ENCODE measurements at places on chromosomes 3 and 15. TPM values are rescaled to one million over a fixed set of nuclear protein-coding genes. Genes with fewer than 3 reads are reported as not detected.

C3orf33 gene
- 5.3 TPM for total RNA-seq

DNA sequence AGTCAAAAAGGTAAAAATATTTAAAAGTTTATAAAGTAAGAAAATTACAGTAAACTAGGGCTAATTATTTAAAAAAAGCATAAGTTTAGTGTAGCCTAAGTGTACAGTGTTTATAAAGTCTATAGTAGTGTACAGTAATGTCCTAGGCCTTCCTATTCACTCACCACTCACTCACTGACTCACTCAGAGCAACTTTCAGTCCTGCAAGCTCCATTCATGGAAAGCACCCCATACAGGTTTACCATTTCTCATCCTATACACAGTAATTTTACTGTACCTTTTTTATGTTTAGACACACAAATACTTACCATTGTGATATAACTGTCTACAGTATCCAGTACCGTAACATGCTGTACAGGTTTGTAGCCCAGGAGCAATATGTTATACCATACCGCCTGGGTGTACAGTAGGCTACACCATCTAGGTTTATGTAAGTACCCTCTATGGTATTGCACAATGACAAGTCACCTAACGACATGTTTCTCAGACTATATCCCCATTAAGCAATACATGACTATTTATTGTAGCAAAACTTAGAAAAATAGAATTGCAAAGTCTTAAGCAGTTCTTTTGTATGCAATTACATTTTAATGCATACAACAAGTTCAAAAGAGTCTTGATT is 19.5 kb downstream of the AVEN start:
- no peak for DNase-seq

GRCh38 chr15:67137319-67137718 is 71.9 kb downstream of the SMAD3 start:
- DNase-seq, result no peak

SEC11A gene
- 90.2 TPM for total RNA-seq

DNA sequence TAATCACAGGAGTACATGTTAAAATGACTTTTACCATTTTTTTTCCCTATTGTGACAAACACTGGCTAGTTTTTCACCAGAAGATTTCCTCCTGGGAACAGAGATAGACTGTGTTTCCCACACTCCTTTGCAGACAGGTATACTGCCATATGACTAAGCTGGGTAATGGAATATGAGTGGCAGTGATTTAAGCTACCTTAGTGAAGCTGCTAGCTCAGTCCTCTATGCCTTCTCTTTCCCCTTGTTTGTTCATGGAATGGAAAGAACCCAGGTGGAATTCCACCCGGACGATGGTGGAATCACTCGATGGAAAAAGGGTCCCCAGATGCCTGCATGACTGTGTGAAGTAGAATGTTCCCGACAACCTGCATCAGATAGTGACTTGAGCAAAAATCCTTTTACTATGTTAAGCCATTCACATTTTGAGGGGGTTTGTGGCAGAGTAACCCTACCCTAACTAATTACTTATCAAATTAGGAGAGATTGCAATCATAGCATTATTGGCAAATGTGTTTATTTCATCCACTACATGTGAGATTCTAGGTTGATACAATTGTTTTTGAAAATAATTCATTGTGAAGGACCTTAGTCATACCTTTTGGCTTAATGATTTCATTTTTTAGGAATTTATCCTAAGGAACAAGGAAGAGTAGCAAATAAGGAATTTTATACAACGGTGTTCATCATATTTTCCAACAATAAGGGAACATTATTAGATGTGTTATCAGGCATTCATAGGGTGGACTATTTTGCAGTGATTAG is 16.5 kb downstream of the THSD4 start:
- DNase-seq, result no peak

GRCh38 chr3:52481819-52482521 is 13.2 kb upstream of the STAB1 start:
- DNase-seq, result no peak

GOLGA6A gene
- not detected for total RNA-seq

DNA sequence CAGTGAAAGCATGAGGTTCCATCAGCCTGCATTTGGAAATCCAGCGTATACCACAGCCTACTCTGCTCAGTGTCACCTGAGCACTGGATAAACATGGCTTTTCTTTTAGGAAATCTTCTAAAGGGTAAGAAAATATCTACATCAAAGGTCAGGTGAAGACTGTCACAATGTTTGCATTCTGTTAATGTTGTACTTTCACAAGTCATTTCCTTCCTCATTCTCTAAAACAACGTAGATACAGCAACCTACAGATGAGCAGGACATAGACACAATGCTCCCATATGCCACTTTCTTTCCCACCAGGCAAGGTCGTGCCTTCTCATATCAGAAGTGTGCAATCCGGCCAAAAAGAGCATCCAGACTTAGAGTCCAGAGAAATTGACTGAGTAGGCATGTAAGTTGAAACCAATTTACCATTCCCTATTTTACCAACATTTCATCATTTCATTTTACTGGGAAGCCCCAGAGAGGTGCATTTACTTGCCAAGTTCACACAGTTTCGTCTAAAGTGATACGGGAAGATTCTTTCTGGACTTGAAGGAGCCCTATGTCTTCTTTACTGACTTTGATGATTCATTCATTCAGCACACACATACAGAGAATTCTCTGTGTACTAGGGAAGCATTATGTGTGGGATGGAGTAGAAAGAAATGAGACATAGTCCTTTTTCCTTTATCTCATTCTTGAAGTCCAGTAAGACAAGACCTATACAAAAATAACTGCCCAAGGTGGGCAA is 30.6 kb upstream of the LPP start:
- no peak for DNase-seq

- no peak for DNase-seq
Measured at GRCh38 chr3:183381673-183382072, 46.7 kb downstream of the MCF2L2 start.

DNA sequence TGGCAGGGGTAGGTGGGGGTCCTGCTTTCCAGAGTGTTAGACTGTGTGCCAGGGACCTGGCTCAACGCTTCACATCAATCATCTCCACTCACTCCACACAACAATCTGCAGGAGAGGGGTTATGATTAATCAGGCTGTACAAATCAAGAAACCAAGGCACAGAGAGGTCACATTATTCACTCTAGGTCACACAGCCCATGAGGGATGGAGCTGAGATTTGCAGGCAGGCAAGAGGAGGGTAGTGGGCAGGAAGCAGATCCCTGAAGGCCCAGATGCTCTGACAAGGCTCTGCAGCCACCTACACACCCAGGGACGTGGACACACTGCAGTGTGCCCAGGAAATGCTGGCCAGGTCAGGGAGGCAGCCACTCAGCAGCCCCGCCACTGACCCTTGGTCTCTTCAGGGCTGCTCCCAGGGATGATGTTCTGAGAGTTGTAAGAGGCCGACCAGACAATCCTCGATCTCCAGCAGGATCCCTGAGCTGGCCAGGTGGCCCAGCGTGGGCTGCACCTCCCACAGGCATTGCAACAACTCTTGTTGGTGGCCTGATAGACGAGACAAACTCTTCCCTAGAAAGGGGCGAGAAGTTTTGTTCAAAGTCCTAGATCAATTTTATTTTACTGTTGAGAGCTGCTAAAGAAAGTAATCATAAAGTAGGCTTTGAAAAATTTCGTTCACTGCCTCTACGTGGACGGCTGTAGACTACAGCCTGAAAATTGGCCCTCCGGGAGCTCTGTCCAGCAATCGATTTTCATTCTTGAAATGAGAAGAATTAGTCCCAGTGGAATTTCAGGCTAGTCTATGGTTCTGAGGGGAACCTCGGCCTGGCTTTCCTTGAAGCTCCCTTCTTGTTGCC is 4.2 kb upstream of the SLC6A6 start:
- no peak for DNase-seq

GRCh38 chr3:29512641-29513040 is 231.8 kb downstream of the RBMS3 start:
- DNase-seq, result no peak

- no peak for DNase-seq
Measured at GRCh38 chr15:56871867-56872266, 46.6 kb upstream of the TCF12 start.

DNA sequence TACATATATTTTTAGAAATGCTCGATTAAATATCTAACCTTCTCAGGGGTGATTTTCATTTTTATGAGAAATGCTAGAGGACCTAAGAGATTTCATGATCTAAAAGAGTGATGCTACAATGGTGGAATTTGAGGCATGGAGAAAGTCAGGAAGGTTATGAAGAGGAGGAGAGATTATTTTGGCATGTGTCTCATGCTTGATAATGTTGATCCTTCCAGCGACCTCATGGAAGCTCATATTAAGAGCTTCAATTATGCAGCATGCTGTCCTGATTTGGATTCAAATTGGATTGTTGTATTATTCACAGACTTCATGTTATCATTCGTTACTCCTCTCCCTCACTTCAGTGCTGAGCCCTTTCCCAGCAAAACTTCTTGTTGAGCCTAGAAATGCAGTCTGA is 112.5 kb downstream of the RAP2B start:
- DNase-seq, result no peak

PLSCR2 gene
- not detected for total RNA-seq

DNA sequence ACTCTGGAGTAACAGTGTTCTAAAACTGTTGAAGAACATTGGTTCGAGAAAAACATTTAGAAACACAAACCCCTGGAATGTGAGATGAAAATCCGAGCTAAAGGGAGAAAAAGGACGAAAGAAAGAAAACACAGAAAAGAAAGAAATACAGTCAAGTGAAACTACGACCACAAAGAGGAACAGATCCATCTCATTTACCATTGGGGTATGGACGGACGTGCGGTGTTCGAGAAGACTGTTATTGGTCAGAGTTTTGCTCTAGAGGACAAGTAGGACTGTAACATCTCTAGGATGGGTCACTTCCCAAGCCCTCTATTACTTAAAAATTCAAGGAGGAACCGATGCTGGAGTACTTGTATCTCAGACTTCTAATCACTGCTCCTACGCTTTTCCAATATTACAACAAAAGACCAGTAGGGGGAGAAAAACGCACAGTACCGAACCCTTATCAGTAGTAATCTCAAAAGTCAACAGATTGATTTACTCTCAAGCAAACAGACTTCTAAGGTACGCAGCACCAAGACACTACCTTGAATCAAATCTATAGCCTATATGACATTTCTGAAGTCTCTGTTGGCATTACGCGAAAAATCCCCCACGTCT is 1.1 kb upstream of the PIK3CA start:
- DNase-seq, result no peak

DNA sequence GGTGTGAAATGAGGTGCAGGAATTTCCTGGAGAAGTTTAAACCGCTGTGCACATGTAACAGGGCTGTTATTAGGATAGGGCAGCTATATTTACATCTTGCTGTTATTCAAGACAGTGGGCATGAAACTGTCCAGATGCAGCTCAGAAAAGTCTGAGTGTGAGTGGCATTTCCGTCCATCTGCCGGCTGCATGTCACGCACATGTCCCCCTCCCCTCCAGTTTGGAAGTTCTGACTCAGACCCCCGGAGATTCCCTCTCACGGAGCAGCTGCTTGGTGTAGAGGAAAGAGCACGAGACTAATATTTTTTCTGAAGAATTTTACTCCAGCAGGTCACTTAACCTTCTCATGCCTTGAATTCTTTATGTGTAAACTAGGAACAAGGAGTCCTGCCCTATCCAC is 69.8 kb downstream of the FEM1B start:
- no peak for DNase-seq

DNA sequence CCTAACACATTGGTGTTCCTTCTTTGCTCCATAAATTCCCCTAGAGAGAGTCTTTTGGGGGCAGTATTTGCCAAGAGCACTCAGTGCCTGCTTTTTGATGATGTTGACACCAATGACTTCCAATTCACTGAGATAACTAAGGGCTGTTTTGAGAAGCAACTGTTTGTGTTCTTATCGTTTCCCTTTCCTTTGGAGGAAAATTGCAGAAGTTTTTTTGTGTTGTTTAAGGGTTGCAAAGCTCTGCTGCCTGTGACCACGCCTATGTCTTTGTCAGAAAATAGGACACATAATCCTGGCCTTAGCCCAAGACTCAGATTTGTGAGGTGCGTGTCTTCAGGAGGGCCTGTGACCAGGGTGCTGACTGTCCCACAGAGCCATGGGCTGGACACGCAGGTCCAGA is 99.6 kb downstream of the FAM43A start:
- no peak for DNase-seq

MYLK gene
- total RNA-seq, result 5.6 TPM

DNA sequence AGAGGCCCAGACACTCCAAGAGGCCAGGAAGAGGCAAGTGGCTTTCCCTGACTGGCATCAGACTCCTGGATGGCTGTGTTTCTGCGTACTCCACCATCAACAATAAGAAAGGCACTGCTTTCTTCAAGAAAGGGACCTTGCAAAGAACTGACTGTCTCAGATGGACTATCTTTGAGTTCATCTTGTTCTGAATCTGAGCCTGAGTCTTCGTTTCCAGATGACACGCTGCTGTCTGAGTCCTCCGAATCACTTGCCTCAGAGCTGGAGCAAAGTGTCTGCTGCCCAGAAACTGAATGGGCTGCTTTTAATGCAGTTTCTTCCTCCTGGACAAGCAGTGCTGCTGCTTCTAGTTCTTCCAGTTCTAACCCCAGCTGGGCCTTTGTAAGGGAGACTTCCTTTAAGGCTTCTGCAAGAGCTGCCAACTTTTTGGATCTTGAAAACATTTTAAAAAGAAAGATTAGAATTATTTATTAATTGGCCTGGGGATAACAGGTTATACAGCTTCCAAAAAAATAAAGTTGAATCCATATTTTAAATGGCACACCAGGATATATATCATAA is 97.8 kb downstream of the SHQ1 start:
- no peak for DNase-seq

GRCh38 chr15:29034593-29035335 is 149.0 kb downstream of the APBA2 start:
- DNase-seq, result no peak

DNA sequence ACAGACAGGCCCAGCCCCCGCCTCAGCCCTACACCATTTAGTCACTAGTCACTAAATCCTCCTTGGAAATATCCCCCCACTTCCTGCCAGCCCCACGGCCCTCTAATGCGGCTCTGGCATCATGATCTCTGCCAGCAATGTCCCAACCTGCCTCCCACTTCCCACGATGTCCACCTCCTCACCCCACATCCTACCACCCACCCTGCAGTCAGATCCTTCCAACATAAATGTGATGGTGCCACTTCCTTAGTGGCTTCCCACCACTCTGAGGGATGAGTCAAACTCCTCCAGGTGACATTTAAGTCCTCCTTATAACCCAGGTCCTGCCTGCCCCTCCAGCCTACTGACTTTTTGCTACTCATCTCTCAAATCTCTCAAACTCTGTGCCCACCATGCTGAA is 167.5 kb downstream of the SHQ1 start:
- no peak for DNase-seq

EPB42 gene
- total RNA-seq, result not detected

DNA sequence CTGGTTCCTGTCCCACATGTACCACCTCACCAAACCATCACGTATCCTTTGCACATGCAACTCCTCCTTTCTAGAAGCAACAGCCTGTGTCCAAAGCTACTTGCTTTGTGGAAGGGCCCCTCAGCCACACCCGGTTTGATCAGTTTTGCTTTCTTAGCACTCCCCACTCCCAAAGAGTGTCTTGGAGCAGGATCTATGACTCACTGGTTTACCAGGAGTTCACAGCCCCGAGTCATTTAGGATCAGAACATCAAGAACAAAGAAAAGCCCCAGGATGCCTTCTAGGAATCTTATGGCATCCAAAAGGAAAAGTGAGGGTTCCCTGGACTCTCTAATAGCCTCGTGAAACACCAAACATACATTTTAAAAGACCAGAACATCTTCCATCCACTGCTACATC is 50.7 kb upstream of the IGF1R start:
- DNase-seq, result no peak

- DNase-seq, result no peak
Measured at GRCh38 chr3:45631486-45631885, 36.9 kb downstream of the LIMD1 start.

GOLGA8J gene
- total RNA-seq, result not detected

Measured in gastrocnemius medialis (tissue), 4 donors.